ENCODE measurements at places on chromosomes 3 and 15.

DNA sequence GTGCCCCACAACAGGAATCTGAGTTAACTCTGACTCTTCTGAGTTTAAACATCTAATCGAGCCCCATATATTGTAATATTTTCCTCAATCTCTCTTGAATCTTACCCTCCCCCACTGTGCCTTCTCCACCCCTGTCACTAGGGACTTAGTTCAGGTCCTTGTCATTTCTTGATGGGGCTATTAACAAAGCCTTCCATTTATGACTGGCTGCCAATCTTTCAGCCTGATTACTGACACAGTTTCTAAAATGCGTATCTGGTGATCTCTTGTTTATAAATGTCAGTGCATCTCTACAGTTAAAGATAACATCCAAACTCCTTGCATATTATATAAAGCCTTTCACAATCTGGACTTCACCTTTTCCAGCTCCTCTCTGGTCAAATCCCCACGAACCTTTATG, 124.3 kb downstream of the IGSF11 start:
- no peak for DNase-seq

DNA sequence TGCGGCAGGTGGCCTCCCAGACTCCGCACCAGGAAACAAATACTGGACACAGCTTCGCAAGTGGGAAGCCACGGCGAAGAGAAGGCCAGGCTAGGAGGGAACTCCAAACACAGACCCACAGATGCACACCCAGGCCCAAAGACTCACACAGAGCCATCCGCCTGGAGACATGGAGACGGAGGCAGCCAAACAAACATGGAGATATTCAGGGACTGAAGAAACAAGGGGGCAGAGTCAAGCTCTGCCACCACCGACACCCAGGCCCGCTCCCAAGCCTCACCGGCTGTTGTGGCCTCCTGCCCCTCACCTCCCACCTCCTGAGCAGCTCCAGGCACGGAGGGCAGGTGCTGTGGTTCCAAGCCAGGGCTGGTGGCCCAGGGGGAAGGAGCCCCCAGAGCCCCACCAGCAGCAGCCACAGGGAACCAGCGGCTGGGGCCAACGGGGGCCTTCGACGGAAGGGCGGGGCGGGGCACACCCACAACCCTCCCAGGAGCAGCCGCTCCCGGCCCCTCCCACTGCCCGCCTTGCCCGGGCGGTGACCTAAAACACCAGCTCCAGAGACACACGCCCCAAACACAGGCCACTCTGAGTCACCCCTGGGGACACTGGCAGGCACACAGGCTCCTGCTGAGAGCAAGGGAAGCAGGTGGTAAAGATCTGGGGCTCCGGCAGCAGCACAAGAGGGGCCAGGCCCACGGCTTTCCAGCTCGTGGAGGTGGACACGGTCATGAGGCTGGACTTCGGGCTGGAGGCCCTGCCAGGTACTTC, 31.9 kb downstream of the TNK2 start:
- peak; percentile 34 for DNase-seq

- no peak for DNase-seq
Observed at GRCh38 chr15:82952158-82953081, at the start of gene HOMER2. TSS of gene HOMER2 (minus strand) at chr15:82952720. CDS start at chr15:82952535, 185 bp downstream.

- DNase-seq, result no peak
Observed at GRCh38 chr3:194808640-194809097, 123.0 kb downstream of the FAM43A start.

DNA sequence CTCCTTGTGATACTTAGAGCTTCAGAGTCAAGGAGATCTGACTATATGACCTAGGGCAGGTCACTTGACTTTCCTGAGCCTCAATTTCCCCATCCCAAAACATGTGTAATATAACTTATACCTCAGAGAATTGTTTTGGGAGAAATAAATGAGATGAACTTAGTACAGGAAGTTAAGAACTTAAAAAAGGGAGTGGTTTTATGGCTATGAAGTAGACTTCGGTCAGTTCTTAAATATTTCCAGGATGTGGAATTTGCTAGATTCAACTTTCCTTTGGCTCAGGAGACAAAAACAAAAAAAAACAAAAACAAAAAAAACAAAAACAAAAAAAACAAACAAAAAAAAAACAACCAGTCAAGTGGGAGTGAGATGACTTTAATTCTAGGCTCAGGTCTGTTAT, 116.7 kb downstream of the EDEM1 start:
- no peak for DNase-seq

- DNase-seq, result no peak
Observed at GRCh38 chr3:97911459-97911858, 60.8 kb downstream of the RIOX2 start.

DNA sequence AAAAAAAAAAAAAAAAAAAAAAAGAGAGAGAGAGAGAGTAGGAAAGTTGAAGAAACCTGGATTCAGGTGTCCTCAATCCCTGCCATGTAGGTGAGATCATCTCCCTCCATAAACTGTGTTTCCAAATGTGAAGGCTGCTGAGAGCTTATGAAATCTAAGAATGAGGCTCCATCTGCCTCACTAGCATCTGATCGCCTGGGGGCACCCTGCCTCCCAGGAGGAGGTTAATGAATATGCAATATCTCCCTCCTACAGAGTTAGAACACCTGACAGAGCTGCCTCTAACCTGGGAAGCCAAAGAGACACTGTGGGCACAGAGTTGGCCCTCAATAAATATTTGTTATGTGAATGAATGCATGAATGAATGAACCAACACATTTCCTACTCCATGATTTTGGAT, 23.8 kb upstream of the ZNF148 start:
- DNase-seq, result no peak

- no peak for DNase-seq
Observed at GRCh38 chr3:141306922-141307321, 61.4 kb upstream of the ZBTB38 start.

GRCh38 chr3:57127891-57128518, 37.1 kb downstream of the IL17RD start:
- DNase-seq, result no peak
